NCI-H460 (cell line): ENCODE measurements at places on chromosomes 2 and 18. TPM values are rescaled to one million over a fixed set of nuclear protein-coding genes. Genes with fewer than 3 reads are reported as not detected.
A peak's percentile ranks its signal among the peaks of the same experiment; 100 is the strongest.

GRCh38 chr2:179238027-179238426 lies 26.6 kb downstream of the SESTD1 start:
- DNase-seq: no peak

- DNase-seq: no peak
Observed at GRCh38 chr2:102418421-102418961, 4.5 kb upstream of the IL18RAP start.

- peak; percentile 48 for DNase-seq
Observed at GRCh38 chr2:44392338-44392943, 30.7 kb downstream of the CAMKMT start.

GRCh38 chr18:8279781-8280330 lies 329.4 kb upstream of the RAB12 start:
- no peak for DNase-seq

GRCh38 chr2:41446266-41446665 lies 601.6 kb upstream of the PKDCC start:
- no peak for DNase-seq

DNA sequence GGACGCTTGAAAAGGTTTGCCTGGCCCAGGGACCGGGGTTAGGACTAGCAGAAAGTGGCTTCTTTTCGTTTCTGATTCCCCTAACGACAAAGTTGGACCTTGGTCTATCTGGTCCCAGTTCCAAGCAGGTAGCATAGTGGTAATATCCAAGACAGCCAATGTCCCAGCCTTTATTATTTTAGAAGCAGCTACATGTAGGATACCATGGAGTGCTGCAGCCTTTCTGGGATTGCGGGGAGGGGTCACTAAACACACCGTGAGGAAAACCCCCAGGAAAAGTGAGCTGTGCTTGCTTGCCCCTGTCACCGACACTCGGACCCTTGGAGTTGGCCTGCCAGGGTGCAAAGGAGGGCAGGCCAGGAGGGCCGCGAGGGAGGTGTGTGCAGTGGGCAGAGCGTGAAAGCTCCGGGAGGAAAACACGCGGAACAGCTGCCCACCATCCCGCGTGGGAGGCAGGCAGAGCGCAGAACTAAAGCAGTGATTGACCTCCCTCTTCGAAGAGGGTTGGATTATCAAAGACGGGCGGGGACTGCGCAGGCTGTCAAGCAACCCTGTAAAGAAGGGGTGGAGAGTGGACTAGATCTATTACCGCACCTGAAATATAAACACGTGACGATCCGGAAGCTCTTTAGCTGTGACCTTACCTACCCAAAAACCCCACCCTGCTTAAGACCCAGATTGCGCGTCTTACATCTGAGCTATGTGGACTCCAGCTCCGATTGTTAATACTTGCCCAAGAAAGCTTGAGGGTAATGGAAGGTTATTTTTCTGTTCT lies 624 bp upstream of the MAP4K3 start:
- no peak for DNase-seq

LYPD6 gene
- total RNA-seq: 5.5 and 5.6 TPM in 2 replicates
